NCI-H526 (cell line): ENCODE measurements at places on chromosomes 5 and 9.

- DNase-seq = no peak
Observed at GRCh38 chr9:1879501-1879900, 135.6 kb upstream of the SMARCA2 start.

- DNase-seq = no peak
Observed at GRCh38 chr9:70466976-70467561, 52.6 kb upstream of the KLF9 start.

DNA sequence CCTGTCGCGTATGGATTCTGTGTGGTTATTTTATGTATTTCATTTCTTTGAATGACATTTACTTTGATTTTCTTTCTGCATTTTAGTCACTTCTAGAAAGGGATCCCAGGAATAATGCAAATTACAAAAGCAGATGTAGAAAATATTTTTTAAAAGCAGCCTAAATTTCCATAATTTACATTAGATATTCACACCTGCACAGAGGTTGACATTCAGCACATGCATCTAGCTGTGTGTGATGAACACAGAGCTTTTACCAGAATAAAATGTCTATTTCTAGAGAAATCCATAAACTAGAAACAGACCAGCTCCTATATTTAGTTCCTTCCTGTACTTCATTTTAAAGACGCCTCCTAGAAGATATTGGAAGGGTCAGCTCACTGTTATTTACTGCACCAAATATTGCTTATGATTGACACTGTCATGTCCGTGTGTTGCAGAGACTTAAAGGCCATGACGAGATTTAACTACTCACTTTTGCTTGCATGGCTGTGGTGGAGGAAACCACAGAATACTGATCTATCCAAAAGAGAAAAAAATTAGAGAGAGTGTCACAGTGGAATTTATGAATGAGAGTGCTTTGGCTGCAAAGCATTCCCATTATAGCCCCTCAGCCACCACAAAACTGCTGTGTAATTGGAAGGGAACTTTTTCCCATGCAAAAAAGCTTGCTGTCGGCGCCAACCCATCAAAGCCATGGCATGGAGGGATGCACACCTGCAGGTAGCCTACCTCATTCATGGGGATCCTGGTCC lies 58.1 kb downstream of the EBF1 start:
- peak; percentile 59 for DNase-seq

DNA sequence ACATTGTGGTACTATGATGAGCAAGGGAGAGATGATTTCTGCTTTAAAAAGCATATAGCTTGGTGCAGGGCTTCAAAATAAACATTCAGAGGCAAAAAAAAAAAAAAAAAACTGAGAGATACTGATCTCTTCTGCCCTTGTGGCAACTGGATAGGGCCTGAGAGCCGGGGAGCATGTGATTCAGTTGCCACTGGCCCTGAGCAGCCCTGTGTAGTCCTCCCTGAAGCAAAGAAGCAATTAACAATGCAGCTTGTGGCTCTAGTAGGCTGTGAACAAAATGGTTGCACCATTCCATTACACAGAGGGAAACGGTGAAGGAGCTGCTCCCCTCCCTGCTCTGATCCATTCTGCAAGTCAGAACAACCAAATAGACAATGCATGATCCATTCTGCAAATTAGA lies 347.5 kb upstream of the DAB2 start:
- DNase-seq = no peak

GRCh38 chr9:71716138-71716909 lies 52.0 kb downstream of the CEMIP2 start:
- DNase-seq = no peak

DNA sequence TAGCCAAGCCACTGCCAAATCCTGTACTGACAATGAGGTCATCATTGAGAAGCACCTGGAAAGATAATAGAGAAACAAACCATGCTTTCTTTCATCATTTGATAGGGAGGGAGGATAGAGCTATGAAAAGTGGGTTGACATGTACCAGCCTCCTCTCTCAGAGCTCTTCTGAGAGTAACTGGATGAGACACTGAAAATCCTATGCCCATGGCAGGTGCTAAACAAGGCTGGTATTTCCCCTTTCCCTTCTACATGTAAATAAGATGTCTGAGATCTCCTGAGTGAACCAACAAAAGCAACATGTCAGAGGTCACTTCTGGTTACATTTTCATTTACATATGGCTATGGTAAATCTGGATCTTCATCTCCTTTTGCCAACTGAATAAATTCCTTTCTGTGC lies 45.3 kb upstream of the TRAF1 start:
- no peak for DNase-seq

- DNase-seq = no peak
Observed at GRCh38 chr9:93668261-93668871, 92.0 kb downstream of the PHF2 start.

GRCh38 chr9:101365181-101365580 lies 19.6 kb downstream of the BAAT start:
- DNase-seq = no peak

DNA sequence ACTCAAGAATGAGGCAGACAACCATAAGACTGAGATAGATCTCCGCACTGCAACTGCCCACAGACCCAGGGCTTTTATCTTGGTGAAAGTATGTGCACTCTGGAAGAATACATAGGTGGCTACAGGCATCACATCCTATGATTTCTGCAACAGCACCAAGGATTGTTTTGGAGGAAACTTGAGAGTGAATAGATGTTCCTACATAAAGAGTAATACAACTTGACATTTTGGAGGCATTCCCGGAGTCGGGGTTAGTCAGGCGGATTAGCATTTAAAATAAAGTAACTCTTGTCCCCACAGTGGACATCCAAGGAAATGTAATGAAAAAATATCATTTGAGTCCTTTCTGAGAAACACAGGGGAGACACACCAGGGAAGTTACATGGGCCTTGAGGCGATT lies 26.7 kb downstream of the TMEM174 start:
- no peak for DNase-seq

DNA sequence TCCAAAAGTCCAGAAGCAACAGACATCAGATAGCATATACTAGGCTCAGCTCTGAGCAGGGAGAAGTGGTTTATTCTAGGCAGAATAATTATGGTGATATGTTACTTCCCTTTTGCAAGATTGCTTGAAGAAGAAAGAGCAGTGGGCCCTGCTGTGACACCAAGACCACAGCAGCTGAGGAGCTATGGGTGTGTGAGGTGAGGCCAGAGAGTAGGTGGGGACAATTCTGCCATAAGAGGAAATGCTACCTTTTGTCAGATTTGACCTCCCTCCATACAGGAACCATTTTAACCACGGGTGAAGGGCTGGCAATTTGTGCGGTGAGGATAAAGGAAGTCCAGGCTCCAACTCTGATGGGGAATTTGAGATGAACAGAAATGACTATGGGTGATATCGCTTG lies 51.3 kb downstream of the TNFSF15 start:
- no peak for DNase-seq

DNA sequence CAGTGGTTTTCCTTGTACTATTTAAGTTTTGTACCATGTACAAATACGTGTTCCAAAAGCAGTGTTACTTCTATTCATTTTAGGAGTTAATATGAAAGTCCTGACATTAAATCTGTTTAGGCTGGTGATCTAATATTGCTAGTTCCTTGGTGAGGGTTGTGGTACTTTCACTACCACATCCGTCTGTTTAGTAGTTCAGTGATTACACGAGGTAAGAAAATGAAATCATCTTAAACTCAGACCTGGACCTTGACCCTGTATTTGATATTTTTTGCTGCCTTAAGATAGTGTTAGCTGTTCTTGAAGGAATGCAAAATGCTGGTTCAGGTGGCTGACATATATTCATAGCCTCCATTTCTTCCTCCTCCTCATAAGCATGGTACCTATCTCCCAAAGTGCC lies 50.3 kb downstream of the MTAP start:
- DNase-seq = no peak

DNA sequence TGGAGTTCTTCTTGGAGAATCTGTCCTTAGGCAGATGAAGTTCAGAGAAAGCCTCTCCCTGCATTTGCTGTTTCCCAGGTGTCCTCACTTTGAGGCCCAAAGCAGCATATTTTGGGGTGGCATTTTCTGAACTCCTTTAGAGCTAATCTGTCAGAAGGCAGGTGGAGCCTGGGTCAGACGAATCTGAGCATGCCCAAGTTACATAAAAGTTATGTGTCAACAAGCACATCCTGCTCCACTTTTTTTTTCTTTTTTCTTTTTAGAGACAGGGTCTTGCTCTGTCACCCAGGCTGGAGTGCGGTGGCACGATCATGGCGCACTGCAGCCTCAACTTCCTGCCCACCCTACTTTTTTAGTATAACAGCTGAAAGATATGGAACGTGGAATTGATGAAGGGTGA lies 41.3 kb upstream of the HSPA9 start:
- no peak for DNase-seq

GRCh38 chr5:136563489-136563888 lies 198.1 kb upstream of the TRPC7 start:
- DNase-seq = no peak

GRCh38 chr9:32395510-32396216 lies 11.2 kb downstream of the ACO1 start:
- no peak for DNase-seq

DNA sequence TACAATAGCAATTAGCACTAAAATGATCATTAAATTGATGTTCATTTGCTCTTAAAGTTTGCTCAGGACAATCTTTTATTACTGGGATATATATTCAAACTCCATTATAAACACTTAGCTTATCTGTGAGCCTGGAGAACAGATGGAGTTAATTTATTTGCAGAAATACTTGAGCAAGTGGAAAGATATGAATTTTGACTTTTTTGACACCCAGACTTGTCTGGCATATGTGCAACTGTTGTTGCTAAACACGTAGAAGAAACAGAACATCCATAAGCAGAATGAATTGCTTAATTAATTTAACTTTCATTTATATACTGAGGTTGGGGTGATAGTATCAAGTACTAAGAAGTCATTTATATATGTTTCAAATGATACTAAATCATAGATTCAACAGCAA lies 820.7 kb upstream of the TYRP1 start:
- DNase-seq = no peak

DNA sequence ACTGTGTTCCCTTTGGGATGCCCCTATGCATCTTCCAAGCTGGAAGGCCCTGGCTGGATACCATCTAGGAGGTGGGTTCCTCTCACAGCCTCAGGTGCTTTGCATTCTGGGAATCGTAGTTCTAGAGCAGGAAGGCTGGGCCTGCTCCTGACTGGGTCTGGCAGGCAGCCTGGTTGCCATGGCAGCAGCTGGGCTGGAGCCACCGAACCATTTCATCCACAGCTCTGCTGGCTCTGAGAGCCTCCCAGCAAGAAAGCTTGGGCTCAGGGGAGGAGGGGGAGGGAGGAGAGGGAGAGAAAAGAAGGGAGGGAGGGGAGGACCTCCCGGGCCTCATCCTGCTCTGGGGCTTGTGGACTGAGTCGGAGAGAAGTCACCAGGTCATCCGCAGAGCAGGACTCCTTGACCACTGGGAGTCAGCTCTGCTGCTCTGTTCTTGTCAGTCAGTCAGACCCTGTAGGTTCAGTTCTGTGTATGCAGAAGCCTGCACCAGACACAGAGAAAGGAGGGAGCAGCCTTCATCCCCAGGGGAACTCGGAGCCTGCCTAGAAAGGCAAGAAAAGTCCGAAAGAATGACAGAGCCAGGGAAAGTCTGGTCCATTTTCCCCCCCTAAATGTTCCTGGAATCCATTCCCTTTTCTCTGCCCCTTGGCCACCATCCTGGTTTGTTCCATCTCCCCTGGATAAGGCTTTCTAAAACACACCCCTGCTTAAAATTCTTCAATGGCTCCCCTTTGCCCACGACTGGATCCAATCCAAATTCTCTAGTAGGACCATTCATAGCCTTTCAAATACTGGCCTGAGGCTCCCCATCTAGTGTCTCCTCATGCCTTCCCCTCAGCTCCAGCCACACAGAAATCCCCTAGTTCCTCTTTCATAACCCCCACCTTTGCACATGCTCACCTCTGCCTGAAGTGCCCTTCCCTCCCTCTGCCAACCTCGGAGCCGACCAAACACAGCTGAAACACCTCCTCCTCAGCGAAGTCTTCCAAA lies 65.4 kb upstream of the ARAP3 start:
- peak; percentile 98 for DNase-seq

GRCh38 chr5:150778088-150778516 lies 455 bp upstream of the SMIM3 start:
- DNase-seq = peak; percentile 44
